ENCODE measurements at places on chromosomes 5 and 9.

- no peak for DNase-seq
Measured at GRCh38 chr9:36035006-36035405, 1.7 kb upstream of the RECK start.

GRCh38 chr5:166365164-166365563 lies 1926.3 kb upstream of the WWC1 start:
- no peak for DNase-seq

GRCh38 chr5:153926201-153926600 lies 112.5 kb downstream of the FAM114A2 start:
- DNase-seq: no peak

GRCh38 chr9:135320331-135320730 lies 159.3 kb upstream of the PPP1R26 start:
- no peak for DNase-seq

DNA sequence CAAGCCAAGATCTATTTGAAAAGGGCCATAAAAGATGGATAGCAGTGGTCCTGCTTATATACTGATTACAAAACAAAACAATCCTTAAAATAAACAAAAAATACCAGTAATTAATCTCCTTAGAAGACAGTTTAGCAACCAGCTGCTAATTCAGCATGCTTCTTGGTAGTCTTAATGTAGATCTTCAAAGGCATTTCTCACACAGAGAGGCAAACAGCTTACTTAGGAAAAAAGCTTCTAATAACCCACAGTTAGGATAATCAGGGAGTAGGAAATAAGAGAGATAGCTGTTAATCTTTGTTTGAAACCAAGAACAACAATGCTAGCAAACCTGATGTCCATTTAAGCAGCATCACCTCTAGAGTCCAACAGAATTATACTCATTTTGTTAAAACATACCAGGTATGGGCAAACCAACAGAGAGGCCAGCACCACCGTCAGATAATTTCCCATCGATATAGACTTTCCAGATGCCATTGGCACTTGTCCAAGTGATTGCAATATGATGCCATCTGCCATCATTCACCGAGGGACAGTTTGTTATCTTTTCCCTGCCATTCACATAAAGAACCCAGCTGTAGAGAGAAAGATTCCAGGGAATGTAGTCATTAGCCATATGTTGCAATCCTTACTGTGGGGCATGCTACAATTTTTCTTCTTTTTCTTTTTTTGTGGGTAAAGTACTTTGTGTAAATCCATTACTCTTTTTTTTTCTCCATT lies 105.6 kb upstream of the TXNDC8 start:
- DNase-seq: peak; percentile 74

DNA sequence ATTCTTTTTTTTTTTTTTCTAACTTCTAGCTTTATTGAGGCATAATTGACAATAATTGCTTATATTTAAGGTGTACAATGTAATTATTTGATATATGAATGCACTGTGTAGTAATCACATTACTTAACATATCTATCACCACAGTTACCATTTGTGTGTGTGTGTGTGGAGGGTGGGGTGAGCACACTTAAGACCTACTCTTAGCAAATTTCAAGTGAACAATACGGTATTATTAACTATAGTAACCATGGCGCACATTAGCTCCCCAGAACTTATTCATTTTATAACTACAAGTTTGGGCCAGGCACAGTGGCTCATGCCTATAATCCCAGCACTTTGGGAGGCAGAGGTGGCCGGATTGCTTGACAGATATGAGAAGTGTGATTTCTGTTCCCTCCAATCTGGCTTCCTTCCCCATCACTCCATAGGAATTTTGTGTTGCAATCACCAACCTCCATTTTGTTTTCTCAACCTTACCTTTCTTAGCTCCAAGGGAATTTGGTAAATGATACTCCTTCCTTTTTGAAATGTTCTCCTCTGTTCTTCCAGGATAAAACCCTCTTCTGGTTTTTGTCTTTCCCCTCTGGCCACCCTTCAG lies 14.9 kb downstream of the TXN start:
- DNase-seq: peak; percentile 82

DNA sequence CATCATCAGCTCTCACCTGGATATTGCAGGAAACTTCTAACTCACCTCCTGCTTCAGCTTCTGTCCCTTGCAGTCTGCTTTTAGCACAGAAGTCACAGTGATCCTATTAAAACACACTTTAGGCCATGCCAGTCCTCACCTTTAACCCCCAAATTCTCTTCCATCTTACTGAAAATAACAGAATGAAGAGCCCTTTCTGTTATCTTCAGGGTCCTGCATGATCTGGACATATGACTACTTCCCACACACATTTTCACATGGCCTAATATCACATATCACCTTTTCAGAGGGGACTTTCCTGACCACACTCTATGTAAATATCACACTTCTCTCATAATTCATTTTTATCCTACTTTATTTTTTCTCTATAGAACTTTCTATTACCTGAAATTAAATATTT lies 550.6 kb upstream of the CLINT1 start:
- no peak for DNase-seq

GRCh38 chr9:114281473-114282103 lies 41.3 kb upstream of the ORM1 start:
- DNase-seq: no peak

DNA sequence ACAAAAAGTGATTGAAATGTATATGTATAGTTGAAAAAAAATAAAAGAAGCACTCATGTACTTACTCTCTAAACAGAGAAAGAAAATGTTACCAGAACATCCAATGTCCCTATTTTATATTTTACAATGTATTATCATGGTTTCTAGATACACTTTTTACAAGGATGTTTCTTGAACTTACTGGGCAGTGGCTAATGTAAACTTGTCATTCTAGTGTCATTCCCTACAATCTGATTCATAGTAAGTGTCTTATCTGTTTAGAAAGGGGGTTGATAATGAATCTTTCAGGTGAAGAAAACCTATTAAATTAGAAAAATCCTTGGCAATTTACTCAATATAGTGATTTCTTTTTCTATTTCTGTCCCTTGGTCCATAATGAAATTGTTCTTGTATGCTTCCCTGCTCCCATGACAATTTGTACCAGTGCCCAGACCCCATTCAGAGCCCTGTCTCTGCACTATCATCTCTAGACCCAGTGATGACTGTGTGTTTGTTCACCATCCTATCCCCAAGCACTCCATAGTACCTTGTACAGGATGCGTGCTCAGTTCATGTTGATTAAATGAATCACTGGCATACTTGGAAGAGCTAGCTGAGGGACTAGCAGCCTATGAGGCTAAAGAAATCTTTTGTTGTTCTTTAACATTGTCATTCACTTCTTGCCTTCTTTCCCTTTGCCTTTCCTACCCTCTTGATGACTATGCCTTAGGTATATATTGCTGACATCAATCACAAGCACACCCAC lies 101.2 kb downstream of the HMHB1 start:
- DNase-seq: peak; percentile 91

GRCh38 chr5:6342689-6343315 lies 35.5 kb downstream of the MED10 start:
- DNase-seq: no peak

GRCh38 chr5:60076746-60077145 lies 183.2 kb upstream of the PDE4D start:
- no peak for DNase-seq

DNA sequence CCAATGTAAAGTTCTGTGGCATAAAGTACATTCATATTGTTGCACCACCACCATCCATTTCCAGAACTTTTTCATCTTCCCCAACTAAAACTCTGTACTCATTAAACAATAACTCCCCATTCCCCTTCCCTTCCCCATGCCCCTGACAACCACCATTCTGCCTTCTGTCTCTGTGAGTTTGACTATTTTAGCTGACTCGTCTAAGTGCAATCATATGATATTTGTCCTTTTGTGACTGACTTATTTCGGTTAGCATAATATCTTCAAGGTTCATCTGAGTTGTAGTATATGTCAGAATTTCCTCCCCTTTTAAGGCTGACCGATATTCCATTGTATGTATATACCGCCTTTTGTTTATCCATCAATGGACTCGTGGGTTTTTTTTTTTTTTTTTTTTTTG lies 29.0 kb upstream of the SMU1 start:
- no peak for DNase-seq

GRCh38 chr9:132857616-132858342 lies 20.3 kb downstream of the AK8 start:
- DNase-seq: no peak

- peak; percentile 79 for DNase-seq
Measured at GRCh38 chr5:38598994-38599617, 42.7 kb upstream of the LIFR start.

GRCh38 chr5:117077142-117077541 lies 502.5 kb upstream of the SEMA6A start:
- no peak for DNase-seq

DNA sequence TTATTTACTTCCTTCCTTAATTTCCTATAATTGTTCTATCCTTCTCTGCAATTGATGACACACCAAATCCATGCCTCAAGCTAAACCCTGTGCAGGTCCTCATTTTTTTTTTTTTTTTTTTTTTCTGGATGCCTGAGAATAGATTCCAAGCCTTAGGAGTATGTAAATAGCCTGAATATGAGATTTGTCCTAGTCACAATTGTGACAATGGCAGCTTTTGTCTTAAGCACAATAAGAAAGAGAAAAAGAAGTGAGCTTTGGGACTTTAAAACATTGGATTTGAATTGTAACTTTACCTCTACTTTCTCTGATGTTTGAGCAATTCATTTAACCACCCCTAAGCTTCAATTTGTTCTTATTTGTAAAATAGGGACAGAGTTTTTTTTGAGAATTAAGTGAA lies 280.5 kb downstream of the TUSC1 start:
- DNase-seq: no peak

GRCh38 chr5:74516211-74516636 lies 124.3 kb downstream of the ENC1 start:
- DNase-seq: peak; percentile 20

GRCh38 chr5:38672059-38672788 lies 115.8 kb upstream of the LIFR start:
- no peak for DNase-seq

DNA sequence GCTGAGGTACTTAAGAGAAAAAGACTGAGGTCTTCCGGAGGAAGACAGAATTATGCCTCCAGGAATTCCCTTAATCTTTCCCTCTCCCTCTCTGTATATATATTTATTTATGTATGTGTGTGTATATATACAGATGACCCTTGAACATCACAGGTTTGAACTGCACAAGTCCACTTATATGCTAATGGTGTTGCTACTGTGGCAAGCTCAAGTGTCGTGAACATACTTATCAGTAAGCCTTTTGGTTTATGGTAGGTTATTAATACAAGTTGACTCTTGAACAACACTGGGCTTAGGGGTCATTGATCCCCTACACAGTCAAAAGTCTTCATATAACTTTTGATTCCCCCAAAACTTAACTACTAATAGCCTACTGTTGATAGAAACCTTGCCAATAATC lies 106.8 kb downstream of the NUDT12 start:
- no peak for DNase-seq

- no peak for DNase-seq
Measured at GRCh38 chr5:33964132-33964700, 20.3 kb downstream of the SLC45A2 start.

- DNase-seq: no peak
Measured at GRCh38 chr9:106816524-106816923, 46.4 kb upstream of the ZNF462 start.

- DNase-seq: no peak
Measured at GRCh38 chr9:18146329-18146728, 327.6 kb upstream of the ADAMTSL1 start.

GRCh38 chr5:101955891-101956290 lies 340.2 kb downstream of the SLCO4C1 start:
- no peak for DNase-seq

GRCh38 chr5:104952876-104953275 lies 1390.3 kb upstream of the NUDT12 start:
- no peak for DNase-seq

DNA sequence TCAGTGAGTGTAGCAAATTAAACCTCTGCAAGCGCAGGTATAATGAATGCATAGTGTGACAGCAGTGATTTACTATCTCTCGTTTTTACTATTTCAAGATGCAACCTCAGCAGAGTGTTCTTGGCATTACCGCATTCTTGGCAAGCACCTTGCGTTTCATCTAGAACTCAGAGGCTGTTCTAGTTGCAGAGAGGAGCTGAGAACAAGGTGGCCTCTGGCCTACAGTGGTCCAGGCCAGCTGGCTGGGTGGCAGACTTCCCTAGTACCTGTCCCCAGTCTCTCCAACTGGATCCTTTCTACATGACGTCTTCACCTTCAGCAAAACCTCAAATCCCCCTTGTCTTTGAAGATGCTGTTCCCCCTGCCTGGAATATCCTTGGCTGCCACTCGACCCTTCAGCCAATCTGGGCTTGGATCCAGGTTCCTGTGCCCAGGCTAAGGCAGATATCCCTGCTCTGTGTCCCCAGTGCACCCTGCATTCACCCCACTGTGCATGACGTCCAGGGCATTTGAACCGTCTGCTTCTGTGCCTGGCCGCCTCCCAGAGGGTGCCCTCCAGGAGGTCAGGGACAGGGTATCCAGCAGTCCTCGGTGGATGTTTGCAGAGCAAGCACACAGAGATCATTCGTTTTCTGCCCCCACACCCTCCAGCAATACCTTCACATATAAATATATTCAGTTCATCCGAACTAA lies 120.4 kb upstream of the CPEB4 start:
- DNase-seq: no peak

All from foreskin keratinocyte (primary cell).